ENCODE measurements at places on chromosomes 1 and 21.
A peak's percentile ranks its signal among the peaks of the same experiment; 100 is the strongest.

- DNase-seq = no peak
Observed at GRCh38 chr1:52235646-52236045, 93.8 kb downstream of the ZFYVE9 start.

GRCh38 chr1:107963601-107964335, 1.2 kb downstream of the VAV3 start:
- peak; percentile 40 for DNase-seq

DNA sequence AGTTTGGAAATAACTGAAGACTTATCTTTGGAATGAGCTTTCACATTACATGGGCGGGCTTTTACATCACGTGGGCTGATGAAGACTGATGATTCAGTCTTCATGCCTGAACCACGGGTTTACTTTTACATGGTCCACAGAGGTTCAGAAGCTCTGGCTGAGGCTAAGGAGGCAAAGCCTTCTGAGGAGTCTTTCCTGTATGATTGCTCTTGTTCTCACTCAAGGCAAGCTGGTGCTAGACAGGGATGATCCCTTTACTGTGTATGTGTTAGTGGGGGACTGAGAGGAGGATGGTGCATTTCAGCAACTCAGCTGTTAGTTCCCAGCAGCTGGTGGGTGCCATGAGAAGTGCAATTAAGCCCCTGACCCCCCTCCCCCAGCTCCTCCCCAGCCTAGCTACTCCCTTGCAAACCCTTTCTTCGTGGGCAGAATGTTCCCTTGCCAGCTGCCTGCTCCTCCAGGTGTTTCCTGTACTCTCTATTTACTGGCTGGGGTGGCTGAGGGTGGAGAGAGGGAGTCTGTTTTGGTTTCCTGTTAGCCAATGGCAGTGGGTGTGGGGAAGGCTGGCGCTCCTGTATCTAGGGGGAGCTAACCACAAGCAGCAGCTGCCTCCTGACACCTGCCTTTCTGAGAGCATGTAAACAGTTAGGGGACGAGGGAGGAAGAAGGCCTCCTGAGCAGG, 15.4 kb downstream of the BTG2 start:
- peak; percentile 49 for DNase-seq

DNA sequence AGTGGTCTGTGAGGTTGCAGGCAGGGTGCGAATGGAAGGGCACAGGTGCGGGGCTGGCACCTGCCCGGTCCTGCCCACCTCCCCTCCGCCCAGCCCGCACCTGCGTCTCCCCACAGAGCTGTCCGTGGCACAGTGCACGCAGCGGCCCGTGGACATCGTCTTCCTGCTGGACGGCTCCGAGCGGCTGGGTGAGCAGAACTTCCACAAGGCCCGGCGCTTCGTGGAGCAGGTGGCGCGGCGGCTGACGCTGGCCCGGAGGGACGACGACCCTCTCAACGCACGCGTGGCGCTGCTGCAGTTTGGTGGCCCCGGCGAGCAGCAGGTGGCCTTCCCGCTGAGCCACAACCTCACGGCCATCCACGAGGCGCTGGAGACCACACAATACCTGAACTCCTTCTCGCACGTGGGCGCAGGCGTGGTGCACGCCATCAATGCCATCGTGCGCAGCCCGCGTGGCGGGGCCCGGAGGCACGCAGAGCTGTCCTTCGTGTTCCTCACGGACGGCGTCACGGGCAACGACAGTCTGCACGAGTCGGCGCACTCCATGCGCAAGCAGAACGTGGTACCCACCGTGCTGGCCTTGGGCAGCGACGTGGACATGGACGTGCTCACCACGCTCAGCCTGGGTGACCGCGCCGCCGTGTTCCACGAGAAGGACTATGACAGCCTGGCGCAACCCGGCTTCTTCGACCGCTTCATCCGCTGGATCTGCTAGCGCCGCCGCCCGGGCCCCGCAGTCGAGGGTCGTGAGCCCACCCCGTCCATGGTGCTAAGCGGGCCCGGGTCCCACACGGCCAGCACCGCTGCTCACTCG, 23.3 kb downstream of the FTCD start:
- DNase-seq = no peak

- DNase-seq = no peak
Observed at GRCh38 chr1:233367057-233367803, 39.7 kb downstream of the MAP3K21 start.

GRCh38 chr1:17663646-17664045, 91.5 kb upstream of the ACTL8 start:
- DNase-seq = no peak

DNA sequence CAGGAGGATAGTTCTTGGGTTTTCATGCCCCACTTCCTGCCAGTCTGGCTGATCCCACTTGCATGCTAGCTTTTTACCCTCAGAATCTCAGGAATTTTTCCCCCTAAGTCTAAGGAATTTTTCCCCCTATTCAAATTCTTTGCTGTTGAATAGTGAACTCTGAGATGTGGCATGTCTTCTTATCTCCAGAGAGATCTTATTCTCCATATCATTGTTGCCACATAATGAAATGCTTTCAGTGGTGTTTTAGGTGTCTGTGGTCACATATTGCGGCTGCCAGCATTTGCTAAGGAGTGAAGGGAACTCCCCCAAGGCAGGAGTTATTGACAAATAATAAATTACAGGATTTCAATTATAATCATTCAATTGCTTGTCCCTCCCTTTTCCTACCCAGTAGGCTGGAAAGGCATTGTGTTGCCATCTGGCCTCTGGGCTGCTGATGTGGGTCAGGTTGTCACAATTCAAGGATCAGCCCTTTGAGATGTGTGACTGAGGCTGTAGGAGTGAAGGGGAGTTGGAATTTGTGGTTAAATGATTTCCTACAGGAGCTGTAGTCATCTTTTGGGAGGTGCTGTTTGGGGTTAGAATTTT, 3.9 kb upstream of the FLG start:
- no peak for DNase-seq

GRCh38 chr1:58841455-58841854, 57.6 kb upstream of the JUN start:
- DNase-seq = no peak

- no peak for DNase-seq
Observed at GRCh38 chr21:26473471-26473870, 99.6 kb downstream of the CYYR1 start.

DNA sequence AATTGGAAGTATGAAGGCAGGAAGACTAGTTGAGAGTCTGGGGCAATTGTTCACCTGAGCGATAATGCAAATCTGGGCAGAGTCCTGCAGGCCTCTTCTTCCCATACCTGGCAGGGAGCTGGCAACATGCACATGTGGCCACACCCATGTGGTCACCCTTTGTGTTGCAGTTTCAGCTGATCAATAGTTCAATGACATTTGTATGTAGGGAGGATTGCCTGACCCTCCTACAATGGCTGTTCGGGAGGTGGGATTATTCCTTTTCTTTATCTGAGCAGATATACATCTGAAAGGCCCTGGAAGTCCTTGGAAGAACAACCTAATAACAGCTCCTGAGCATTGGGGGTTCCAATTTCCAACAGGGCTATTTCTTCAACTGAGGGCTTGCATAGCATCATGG, 15.2 kb upstream of the TRIM45 start:
- DNase-seq = no peak

DNA sequence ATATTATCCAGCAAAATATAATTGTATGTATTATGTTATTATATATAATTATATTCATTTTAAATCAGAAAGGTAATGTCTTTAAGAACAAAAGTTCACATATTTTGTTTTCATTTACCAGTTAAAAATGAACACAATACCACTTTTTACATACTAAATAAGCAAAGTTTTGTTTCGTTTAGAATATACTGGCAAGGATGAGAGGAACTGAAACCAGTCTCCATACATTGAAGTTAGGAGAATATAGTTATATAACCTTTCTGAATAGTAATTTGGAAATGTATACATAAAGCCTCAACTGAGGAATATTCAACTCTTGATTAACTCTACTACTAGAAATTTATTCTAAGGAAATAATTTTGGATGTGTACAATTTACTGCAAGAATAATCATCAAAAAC, 110.5 kb downstream of the ZNF644 start:
- DNase-seq = no peak

DNA sequence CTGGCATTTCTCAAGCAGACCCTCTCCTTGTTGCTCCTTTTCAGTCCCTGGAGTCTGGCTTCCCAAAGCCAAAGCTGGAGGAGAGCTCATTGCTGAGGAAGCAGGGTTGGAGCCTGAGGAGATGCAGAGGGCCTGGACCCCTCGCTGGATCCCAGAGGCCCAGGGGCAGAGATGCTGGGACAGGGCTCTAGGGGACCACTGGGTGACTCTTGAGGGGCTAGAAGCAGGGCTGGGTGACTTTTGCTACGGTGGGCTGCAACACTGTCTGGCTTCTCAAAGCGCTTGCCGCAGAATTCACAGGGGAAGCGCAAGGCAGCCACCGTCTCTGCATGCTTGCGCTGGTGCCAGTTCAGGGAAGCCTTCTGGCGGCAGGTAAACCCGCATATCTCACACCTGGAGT, 8.8 kb downstream of the ZNF692 start:
- no peak for DNase-seq

GRCh38 chr1:165426745-165427144, 18.2 kb downstream of the RXRG start:
- no peak for DNase-seq

GRCh38 chr21:39645331-39645730, 32.6 kb downstream of the B3GALT5 start:
- no peak for DNase-seq

- DNase-seq = no peak
Observed at GRCh38 chr1:10188133-10188650, 22.2 kb upstream of the KIF1B start.

- DNase-seq = no peak
Observed at GRCh38 chr1:174964972-174965361, 34.8 kb upstream of the CACYBP start.

GRCh38 chr1:205228093-205228521, 361 bp downstream of the TMCC2 start:
- no peak for DNase-seq

DNA sequence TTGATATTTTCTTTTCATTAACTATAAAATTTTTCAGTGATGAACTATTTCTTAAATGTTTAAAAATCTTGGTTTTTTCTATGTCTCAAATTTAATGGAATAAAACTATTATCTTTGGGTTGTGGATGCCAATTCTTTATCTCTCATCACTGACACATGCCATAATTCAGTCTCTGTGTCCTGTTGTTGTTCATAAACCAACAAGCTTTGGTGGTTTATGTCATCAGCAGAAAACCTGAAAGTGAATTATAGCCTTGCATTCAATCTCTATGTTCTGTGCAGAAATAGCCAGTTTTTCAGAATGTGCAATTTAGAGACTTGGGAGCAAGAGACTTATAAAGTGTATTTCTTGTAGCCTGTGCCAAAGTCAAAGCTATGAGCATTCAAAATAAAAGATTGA, 462.6 kb upstream of the ADGRL4 start:
- DNase-seq = no peak

DNA sequence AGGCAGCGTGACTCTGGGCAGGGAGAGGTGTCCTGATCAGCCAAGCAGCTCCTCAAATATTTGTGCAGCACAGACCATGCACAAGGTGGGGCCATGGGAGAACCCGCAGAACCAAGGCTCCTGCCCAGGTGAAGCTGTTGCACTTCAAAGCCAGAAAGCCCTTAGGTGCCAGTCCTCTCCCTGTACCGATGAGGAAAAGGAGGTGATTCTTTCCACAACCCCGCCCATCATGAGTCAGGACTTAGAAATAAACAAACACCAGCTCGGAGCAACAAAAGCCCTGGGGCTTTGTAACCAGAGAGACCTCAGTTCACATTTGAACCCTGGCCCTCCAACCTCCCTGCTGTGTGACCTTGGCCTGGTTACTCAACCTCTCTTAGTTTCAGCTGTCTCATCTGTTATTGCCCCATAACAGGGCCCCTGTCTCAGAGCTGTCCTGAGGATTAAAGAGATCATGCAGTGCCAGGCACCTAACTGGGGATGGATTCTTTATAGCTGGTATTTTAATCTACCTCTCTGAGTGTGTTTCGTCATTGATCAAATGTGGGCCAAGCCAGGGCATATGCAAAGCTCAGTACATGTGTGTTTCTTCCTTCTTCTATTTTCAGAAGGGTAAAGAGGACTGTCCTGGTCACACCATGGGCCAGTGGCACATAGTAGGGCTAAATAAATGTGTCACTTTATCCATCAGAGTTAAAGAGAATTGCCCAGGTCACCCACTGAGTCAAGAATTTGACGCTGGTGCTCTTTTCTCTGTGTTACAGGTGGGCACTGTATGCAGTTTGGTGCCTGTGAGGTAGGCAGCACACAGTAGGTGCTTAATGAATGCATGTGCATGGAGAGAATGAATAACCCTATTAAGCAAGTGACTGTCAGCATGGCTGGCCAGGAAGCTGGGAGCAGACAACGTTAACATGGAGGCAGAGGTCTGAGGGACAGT, 1.4 kb downstream of the LDLRAD1 start:
- no peak for DNase-seq

- DNase-seq = no peak
Observed at GRCh38 chr1:6860401-6860800, 75.1 kb downstream of the CAMTA1 start.

GRCh38 chr1:232923739-232924386, 26.5 kb upstream of the NTPCR start:
- DNase-seq = no peak

- DNase-seq = no peak
Observed at GRCh38 chr1:96538111-96538641, 183.4 kb upstream of the PTBP2 start.

GRCh38 chr1:6419397-6419803, 319 bp downstream of the HES2 start:
- DNase-seq = no peak

- no peak for DNase-seq
Observed at GRCh38 chr1:24085546-24085945, 26.4 kb downstream of the MYOM3 start.

DNA sequence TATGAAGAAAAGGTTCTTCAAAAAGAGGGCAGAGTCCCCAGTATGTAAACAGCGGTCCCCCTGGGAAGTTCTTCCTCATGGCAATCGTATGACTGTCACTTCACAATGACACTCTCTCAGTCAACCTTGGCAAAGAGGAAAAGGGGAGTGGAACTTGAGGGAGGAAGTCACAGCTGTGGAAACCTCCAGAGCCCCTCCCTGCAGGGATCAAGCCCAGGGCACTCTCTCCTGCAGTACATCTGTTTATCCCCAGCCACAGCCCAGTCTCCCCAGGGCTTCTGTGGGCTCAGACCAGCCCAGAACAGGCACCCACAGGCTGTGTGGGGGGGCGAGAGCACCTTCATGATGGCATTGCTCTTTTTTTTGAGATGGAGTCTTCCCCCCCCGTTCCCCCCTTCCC, 2.0 kb downstream of the ATP13A2 start:
- no peak for DNase-seq

DNA sequence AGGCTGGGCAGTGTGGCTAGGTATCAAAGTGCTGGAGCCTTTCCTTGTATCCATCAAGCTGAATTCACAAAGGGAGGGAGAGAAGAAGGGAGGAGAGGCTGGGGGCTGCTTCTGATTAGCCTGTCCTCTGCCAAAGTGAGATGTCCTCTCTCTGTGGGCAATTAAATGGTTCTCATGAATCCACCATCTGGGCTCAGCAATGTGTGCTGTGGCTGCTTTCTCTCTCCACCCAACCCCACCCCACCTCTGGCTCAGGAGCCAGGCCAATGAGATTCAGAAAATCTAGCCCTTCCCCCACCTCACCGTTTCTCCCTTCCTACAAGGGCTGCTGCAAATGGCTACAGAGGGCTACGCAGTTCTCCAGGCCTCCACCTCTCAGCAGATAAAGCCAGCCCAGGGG, 154.6 kb downstream of the TENT5C start:
- no peak for DNase-seq
